ENCODE measurements at places on chromosomes 12 and 14. TPM values are rescaled to one million over a fixed set of nuclear protein-coding genes. Genes with fewer than 3 reads are reported as not detected.

KRT83 gene
- not detected for total RNA-seq

G2E3 gene
- 12.1 TPM for total RNA-seq

KRT71 gene
- total RNA-seq = not detected

RPS6KL1 gene
- total RNA-seq = 0.47 TPM

SERPINA9 gene
- total RNA-seq = not detected

SDR9C7 gene
- not detected for total RNA-seq

TNFRSF1A gene
- 104 TPM for total RNA-seq

SMCO3 gene
- not detected for total RNA-seq

LRRK2 gene
- 11.0 TPM for total RNA-seq

NINJ2 gene
- 3.0 TPM for total RNA-seq

SLC4A8 gene
- 7.6 TPM for total RNA-seq
